Stimulated activated CD4-positive, alpha-beta T cell treated with anti-CD3 and anti-CD28 coated beads, Interleukin-2, amount 100 ng/mL, for 24 hours (primary cell): ENCODE measurements at places on chromosomes 13 and 19.

DNA sequence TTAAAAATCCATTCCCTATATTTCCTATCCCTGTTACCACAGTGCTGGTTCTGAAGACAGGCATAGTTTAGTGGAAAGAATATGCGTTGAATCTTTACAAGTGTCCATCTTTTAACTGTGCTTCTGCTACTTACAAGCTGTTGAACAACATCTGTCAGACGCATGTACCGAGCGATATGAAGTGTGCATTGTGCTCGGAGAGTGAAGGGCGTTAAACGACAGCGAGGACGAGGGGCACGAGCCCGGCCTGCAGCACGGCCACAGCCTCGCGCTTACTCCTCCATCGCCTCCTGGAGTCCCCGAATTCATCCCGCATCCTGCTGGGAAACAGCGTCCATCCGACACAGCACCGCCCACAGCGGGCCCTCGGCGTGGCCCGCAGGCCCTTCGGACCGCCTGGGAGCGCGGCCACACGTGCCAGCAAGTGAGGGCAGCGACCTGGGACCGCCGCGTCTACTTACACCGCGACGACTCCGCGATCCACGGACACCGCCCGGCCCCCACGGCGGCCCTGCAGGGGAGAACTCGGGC lies 514 bp downstream of the PCID2 start:
- peak; percentile 29 for DNase-seq

- no peak for DNase-seq
These were observed 243.5 kb downstream of the RGCC start for GRCh38 chr13:41700790-41701310.

GRCh38 chr13:27526516-27526915 lies 76.2 kb upstream of the MTIF3 start:
- DNase-seq, result no peak

GRCh38 chr13:105665284-105665683 lies 870.2 kb downstream of the EFNB2 start:
- no peak for DNase-seq

DNA sequence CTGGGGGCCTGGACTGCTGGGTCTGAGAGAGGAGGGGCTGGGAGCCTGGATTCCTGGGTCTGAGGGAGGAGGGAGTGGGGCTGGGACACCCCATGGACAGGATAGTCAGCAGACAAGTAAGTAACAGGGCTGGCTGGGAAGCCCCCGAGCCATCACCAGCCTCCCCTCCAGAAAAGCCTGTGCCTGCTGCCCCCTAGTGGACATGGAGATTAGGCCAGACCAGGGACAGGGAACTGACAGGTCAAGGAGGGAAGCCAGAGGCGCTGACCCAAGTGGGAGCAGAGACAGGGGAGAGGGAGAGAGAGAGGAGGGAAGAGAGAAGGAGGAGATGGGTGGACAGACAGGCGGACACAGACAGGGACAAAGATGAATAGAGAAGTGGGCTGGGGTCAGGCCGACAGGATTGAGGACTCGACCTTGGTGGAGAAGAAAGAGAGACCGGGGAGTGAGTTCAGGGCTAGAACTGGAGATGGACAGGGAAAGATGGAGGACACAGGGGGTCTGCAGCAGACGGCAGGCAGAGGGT lies 6.7 kb upstream of the ERFL start:
- peak; percentile 76 for DNase-seq

DNA sequence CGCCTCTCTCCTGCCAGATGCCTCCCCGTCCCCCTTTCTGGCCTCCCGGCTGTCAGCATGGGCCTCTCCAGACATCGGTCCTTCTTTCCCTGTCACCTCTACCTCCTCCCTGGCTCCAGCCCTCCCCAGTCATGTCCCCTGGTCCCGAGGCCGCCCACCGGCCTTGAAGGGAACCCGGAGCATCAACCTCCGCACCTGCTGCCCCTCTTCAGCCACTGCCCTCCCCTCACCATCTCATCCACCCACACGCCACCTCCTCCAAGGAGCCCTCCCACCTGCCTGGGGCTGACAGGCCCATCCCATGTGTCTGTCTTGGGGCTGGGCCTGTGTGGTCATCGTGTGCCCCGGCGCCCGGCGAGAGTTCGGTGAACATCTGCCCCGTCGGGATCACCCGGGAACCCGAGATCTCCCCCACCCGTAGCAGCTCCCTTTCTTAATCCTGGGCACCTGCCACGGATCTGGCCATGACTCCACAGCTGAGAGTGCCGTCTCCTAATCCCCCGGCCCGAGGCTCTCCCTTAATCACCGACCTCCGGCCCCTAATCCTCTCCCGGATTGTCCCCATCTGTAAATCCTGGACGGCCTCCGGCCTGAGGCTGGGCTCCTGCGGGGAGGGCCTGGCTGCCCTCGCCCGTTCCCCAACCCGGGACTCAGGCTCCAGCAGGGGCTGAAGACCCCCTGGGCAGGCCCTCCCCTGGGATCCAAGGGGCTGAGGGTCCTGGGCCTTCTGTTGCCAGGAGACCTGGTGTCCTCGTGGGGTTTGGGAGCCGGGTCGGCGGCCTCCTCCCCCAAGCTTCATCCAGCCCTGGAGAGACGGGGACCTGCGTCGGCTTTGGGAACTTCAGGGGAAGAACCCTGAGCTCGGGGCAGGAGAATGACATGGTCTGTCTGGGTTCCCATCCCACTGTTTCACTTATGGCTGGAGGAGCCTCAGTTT lies 5.9 kb downstream of the HCN2 start:
- DNase-seq, result no peak

DNA sequence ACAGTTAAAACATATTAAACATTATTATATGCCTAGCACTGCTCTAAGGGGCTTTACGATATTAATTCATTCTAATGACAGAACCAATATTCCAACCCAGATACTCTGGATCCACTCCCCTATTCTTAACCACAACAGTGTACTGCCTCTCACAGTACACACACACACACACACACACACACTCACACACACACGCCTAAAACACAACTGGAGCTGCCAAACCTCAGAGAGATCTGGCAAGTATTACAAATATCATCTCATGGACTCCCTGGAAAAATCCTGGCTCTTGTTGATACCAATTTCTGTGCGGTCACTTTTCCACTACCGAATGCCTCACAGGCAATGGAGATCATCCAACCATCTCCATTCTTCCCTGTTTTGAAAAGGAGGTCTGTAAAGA lies 1.3 kb downstream of the ZNF780A start:
- no peak for DNase-seq

- DNase-seq, result no peak
These were observed 63.5 kb downstream of the MYO9B start for GRCh38 chr19:17138937-17139598.

DNA sequence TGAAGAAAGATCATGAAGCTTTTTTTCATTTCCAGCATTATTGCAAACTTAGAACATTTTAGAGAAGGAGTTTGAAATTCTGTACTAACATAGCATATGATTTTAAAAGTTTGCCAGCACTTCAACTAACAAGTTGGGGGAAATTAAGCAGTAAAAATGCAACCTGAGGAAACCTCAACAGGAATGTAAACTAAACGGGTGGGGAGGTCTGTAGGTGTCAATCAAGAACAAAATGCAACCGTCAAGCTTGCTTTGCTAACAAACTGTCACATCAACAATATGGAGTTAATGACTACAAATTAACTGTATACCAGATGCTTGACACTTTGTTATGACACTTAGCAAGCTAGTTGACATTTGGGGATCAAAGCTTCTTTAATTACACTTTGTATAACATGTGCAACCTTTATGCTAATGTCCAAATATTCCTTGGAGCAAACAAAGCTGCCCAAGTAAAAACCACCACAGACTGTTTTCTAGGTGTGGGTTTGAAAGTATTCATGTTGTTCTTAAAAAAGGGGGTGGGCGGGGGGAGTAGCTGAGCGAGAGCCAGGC lies 52.1 kb downstream of the DACH1 start:
- no peak for DNase-seq

DNA sequence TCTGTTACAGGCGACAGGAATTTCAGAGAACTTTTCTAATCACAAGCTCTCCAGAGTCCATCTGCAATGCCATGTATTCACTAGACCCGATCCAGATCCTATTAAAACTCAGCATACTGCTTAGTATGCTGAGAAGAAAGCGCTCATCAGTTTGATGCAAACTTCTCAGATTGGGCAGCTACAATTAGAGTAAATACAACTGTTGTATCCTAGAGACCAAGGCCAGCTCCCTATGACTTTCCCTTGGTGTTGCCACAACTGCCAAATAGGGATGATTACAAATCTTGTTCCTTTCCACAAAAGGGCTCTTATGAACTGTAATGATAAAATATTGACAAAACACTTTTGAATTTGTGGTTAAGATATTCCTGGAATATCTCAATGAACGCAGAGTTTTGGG lies 191.2 kb downstream of the SPRY2 start:
- no peak for DNase-seq

DNA sequence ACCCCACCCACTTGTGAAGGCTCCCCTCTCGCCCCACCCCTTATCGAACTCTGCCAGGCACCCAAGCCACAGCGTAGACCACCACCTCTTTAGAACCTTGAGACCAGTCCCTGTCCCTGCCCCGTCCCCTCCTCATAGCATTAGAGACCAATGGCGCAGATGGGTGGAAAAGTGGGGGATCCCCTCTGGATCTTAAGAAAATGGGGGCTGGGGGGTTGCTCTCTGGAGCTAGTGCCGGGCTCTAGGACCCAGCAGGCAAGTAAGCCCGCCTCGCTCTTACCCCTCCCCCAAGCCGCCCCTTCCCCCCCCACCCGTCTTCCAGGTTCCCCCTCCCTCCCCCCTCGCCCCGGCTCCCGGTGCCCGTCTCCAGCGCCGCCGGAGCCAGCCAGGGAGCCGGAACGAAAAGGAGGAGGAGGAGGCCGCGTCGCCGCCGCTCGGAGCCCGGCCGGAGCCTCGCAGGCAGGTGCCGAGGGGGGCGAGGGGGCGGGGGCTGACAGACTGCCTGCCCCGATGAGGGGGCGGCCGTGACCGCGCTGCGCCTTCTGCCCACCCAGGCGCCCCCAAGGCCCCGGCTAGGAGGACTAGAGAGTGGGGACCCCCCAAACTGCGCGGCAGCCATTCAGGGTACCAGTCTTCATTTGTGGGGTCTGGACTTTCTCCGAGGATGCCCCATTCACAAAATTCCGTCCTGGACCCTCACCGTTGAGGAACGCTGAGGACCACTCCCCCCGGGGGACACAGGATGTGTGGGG lies at the start of gene SPRED3:
Gene SPRED3 (plus strand): TSS at position 349 of the 752 bp plus-strand sequence. CDS start 1,606 bp downstream, outside the sequence.
- no peak for DNase-seq

- DNase-seq, result peak; percentile 59
These were observed 6.3 kb downstream of the ARGLU1 start for GRCh38 chr13:106561551-106562170.

- peak; percentile 97 for DNase-seq
These were observed 12.9 kb upstream of the ZNF564 start for GRCh38 chr19:12564016-12564664.

- DNase-seq, result peak; percentile 74
These were observed at the start of gene HSH2D for GRCh38 chr19:16143399-16144215. Gene HSH2D, plus strand, starts transcription at chr19:16143685. Its CDS starts 5,066 bp downstream, at chr19:16148751.

- peak; percentile 57 for DNase-seq
These were observed 4.7 kb upstream of the UBE2M start for GRCh38 chr19:58563034-58563573.

- DNase-seq, result no peak
These were observed 95.0 kb downstream of the GPC5 start for GRCh38 chr13:91493442-91493841.

GRCh38 chr19:17751103-17751911 lies at the start of gene FCHO1:
Gene FCHO1, plus strand, starts transcription at chr19:17751477. Its CDS starts 3,688 bp downstream, at chr19:17755165.
- DNase-seq, result peak; percentile 83

- no peak for DNase-seq
These were observed 121.7 kb downstream of the ZNF429 start for GRCh38 chr19:21626924-21627697.
